ENCODE measurements at places on chromosomes 6 and 20.

GRCh38 chr20:25699914-25700313 is 3.3 kb upstream of the ZNF337 start:
- DNase-seq = no peak

- DNase-seq = no peak
Measured at GRCh38 chr20:3681931-3682781, at the start of gene ADAM33. Gene ADAM33, minus strand, starts transcription at chr20:3682010. Its CDS starts 6 bp downstream, at chr20:3682004.

- DNase-seq = no peak
Measured at GRCh38 chr20:18363708-18364107, 75.4 kb downstream of the ZNF133 start.

DNA sequence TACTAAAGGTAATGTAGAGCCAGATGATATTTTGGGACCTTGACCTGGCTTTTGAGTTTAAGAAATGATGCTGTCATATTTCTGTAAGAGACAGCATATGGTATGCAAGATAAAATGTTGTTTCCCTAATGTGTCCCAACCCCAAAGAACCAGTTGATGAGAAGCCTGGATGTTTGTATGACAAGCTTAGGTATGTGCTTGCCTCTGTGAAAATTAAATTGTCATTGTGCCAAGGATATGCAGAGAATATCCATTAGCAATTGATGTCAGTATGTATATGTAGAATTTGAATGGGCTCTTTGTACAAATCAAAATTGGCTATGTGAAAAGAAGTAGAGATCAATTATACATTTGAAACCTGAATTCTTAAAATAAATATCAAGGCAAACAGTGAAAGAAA is 650.8 kb upstream of the EYS start:
- DNase-seq = no peak

DNA sequence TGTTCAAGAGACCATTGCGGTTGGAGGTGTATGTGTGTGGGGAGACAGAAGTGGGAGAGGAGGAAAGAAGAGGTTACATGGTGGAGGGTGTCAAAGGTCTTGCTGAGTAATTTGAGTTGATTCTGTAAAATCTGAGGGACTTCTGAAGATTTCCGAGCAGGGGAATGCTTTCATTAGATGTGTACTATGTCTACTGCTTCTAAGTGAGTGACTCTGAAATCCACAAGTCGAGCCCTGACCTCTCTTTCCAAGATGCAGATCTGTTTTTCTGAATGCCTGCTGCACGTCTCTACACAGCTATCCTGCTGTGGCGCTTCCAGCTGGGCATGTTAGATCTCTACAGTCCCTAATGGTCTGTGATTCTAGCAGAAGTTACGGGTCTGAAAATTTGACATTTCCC is 209.8 kb downstream of the ATXN1 start:
- DNase-seq = no peak

DNA sequence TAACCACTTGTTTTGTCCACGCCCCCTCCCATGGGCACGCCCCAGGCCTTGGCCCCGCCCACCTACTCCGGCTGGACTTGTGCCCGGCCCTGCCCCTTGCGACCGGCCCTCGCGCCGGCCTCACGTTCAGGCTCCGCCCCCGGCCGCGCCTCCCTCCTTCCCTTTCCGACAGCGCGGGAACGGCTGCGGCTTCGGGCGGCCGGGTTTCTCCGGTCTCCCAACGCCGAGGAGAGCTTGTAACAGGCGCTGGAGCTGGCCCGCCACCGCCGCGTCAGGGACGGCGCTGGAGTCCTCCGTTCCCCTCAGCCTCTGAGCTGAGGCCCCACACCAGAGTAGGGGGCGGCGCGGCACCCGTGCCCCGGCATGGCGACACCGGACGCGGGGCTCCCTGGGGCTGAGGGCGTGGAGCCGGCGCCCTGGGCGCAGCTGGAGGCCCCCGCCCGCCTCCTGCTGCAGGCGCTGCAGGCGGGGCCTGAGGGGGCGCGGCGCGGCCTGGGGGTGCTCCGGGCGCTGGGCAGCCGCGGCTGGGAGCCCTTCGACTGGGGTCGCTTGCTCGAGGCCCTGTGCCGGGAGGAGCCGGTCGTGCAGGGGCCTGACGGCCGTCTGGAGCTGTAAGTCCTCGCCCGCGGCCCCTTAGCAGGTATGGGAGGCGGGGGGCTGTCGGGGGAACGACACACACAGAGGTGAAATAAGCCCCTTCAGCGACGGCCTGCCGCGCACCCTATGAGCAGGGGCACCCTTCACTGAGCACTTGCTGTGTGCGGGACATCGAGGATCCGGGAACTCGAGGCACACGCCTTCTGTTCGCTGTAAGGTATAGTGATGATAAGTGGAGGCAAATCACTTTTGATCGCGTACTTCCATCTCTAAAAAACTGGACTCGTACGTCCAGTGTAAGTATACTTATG is at the start of gene FANCE:
FANCE (plus strand) TSS at position 156 of the 908 bp plus-strand sequence; CDS start at position 364, 208 bp downstream.
- peak; percentile 96 for DNase-seq

DNA sequence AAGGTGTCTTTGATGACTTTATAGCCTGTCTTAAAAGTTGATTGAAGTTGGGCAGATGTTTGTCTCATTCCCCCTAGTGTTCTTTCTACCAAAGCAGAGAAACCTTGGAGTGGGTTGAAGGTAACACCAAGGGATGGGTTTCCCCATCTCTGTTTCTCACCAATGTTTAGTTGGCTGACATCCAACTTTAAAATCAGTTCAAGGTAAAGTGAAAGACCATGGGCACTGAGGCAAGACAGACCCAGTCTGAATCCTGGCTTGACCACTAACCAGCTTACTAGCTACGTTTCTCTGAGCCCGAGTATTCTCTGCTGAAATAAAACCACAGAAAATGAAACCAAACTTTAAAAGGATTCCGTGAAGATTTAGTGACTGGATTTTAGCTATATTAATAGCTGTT is 258.9 kb downstream of the KIF16B start:
- DNase-seq = no peak

Measured in coronary artery (tissue), 2 donors.